Activated CD4-positive, alpha-beta T cell treated with anti-CD3 and anti-CD28 coated beads for 36 hours (primary cell): ENCODE measurements at places on chromosomes 5 and 9.

GRCh38 chr5:88515881-88516819 lies 247.5 kb upstream of the TMEM161B start:
- no peak for DNase-seq

- no peak for DNase-seq
Measured at GRCh38 chr5:159212657-159213462, 3.5 kb upstream of the RNF145 start.

- no peak for DNase-seq
Measured at GRCh38 chr5:162520878-162521277, 453.3 kb downstream of the GABRG2 start.

GRCh38 chr9:114570742-114571141 lies 16.8 kb upstream of the ATP6V1G1 start:
- no peak for DNase-seq

DNA sequence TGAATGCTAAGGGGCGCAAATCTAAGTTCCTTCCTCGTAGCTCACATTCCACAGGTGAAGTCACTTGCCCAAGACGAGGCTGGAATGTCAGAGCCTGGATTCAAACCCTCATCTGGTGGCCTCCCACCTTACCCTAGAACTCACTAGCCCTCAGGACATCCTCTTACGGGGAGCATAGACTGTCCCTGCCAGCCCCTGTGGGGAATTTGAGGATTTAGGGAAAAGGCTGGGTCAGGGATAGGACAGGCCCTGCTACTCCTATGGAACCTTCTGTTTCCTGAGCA lies 45.0 kb downstream of the IRF1 start:
- DNase-seq = no peak

GRCh38 chr9:104872656-104873488 lies 55.1 kb downstream of the ABCA1 start:
- DNase-seq = no peak

DNA sequence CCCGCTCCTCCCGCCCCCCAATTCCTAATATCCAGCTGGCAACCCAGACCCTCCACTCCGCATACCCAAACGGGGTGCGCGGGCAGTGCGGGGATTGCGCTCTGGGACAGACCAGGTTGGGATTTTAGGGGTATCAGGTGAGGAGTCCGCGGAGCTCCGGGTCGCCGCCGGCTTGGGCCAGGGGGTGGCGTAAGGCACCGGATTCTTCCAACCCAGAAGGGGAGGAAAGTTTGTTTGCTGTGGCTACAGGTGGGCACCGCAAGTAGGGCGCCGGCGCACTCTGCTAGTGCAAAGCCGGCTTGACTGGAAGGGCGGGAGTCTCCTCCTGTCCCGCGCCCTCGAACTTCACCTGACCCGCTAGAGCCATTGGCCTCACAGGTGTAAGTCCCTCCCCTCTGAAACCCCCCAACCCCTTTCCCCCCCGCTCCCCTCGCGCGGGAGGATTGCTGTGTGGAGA lies 709 bp downstream of the IQGAP2 start:
- DNase-seq = peak; percentile 83
